ENCODE measurements at places on chromosomes 12 and 14.

DNA sequence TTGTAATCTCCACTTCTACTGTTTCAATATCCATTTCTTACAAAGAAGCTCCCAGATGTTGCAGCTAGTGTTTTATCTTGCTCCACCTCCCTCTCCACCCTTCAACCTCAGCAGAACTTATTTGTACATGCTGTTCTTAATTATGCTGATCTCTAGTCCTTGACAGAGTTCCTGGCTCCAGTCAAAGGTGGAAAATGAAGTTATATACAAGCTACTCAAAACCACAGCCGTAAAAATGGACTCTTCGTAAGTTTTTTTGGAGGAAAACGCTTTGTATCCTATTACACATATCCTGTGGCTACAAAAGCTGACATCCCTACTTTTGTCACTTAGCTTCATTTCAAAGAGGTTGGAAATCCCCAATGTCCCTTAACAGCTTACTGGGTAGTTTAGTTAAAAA lies 1.3 kb downstream of the CLEC1A start:
- peak overlapping the region; percentile 33 for H3K27ac ChIP-seq
- DNase-seq: no peak
- no peaks in the 10 kb centered on the region for H3K27me3 ChIP-seq
- H3K4me1 ChIP-seq: peaks cover 12% of the 10 kb centered on the region
- H3K36me3 ChIP-seq: no peaks in the 10 kb centered on the region

GRCh38 chr12:63982604-63983295 lies 138.2 kb downstream of the SRGAP1 start:
- no peaks in the 10 kb centered on the region for H3K27me3 ChIP-seq
- H3K27ac ChIP-seq: no peak overlapping the region
- no peak for DNase-seq
- no peaks in the 10 kb centered on the region for H3K4me1 ChIP-seq

- H3K36me3 ChIP-seq: no peaks in the 10 kb centered on the region
- no peak for DNase-seq
- no peak overlapping the region for H3K27ac ChIP-seq
- H3K4me1 ChIP-seq: no peaks in the 10 kb centered on the region
- H3K27me3 ChIP-seq: no peaks in the 10 kb centered on the region
- no peak overlapping the region for H3K4me3 ChIP-seq
These were observed 35.7 kb upstream of the TMEM263 start for GRCh38 chr12:106919910-106920544.

DNA sequence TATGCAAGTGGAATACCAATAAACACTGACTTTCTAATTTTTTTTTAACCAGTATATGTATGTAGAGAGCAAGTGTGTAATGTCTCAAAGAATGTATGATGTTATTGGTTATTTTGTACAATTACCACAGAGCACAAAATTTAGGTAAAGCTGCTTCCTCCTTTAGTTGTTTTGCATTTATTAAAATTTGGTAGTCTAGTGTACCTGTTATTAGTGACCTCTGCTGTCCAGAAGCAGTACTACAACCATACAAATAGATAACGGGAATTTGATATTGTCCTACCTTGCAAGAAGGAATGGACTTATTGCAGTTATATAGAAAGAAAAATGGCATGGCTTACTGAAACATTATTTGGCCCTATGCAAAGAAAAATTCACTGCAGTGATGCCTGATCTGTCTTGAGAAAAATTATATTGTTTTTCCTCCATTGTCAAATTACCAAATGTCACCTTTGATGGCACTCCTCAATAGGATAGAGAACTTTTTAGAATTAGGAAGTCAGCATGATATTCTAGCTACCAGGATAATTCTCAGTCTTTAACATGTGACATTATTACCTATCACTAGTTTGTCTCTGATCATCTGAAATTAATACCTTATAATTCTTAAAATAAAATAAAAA lies 153.9 kb upstream of the RMST start:
- H3K36me3 ChIP-seq: no peaks in the 10 kb centered on the region
- H3K27ac ChIP-seq: no peak overlapping the region
- H3K27me3 ChIP-seq: no peaks in the 10 kb centered on the region
- no peaks in the 10 kb centered on the region for H3K4me1 ChIP-seq
- DNase-seq: no peak

GRCh38 chr12:22625762-22626294 lies 857 bp downstream of the ETNK1 start:
- no peaks in the 10 kb centered on the region for H3K36me3 ChIP-seq
- H3K27me3 ChIP-seq: no peaks in the 10 kb centered on the region
- peak overlapping the region; percentile 99 for H3K27ac ChIP-seq
- H3K4me1 ChIP-seq: no peaks in the 10 kb centered on the region
- peak; percentile 61 for DNase-seq

DNA sequence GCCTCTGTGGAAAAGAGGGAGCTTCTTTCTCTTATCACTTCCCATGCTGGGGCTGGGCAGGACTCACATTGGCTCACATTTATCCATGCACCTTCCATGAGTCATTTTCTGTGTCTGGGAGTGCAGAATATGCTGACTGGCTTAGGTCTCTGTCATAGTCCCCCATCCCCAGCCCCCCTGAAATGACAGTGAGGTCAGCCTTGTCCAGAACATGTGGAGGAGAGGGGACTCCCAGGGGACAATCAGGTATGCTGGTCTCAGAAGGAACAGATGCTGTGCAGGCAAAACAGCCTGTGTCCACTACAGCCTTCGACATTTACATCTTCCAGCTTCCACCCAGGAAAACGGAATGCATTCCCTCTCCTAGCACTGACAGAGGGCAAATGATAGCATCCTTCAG lies 35.0 kb downstream of the ADGRD1 start:
- DNase-seq: no peak
- H3K4me3 ChIP-seq: no peak overlapping the region
- H3K27me3 ChIP-seq: no peaks in the 10 kb centered on the region
- no peak overlapping the region for H3K27ac ChIP-seq
- H3K36me3 ChIP-seq: no peaks in the 10 kb centered on the region

DNA sequence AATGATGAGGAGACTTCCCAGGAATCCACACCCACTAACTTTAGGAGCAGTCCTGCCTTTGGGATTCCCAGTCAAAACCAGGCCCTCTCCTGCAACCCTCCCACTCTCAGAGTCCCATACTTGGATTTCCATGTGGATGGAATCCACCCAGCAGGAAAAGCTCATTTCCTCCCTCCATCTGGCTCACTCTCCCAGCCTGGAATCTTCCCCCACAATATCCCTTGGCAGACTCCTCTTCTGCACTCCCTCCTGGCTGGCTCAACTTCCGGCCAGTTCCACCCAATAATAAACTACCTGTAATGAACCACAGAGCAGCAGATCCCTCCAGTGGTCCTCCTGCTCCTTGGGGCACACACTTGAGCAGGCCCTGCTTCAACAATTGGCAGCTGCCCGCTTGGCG lies 102.8 kb upstream of the EGLN3 start:
- no peak for DNase-seq
- H3K36me3 ChIP-seq: no peaks in the 10 kb centered on the region
- H3K4me3 ChIP-seq: no peak overlapping the region
- H3K4me1 ChIP-seq: no peaks in the 10 kb centered on the region

Data from right lobe of liver (tissue), 6 donors.